ENCODE measurements at places on chromosomes 12 and 14.

- no peak for DNase-seq
Measured at GRCh38 chr14:76348898-76349297, 27.0 kb upstream of the ESRRB start.

DNA sequence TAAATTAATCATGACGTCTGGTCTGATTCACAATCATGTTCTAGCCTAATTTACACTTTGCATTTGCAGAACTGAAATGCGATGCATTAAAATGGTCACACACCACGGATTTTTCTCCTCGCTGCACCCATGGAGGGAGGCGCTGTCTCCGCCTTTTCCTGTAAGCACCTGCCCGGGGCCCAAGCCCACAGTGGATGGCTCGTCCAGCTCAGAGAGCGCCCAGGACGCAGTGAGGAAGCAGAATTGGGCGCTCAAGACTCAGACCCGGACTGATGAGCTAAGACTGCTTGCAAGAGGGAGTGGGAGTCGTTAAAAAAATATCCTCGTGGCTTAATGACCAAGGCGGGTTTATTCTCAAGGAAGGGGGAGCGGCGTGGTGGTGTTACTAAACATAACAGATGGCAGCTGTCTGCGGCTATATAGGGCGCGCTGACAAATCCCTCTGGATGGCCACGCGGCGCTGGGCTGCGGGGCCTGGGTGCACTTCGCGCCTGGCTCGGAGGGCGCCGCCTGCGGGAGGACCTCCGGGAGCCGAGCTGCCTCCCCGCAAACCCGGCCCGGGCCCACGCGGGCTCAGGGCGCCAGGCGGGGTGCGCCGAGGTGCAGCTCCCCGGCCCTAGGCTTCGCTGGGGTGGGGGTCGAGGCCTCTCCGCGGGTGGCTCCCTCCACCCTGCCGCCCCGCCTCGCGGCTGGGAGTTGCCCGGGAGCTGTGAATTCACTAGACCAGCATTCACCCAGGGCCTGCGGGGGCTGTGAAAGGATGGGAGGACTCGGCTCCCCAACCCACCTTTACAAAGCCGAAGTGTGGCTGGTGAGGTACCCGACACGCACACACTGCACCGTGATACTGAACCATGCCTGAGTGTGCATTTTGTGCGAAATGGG lies 78.7 kb downstream of the PPM1A start:
- peak; percentile 62 for DNase-seq

GRCh38 chr14:101948666-101949216 lies 15.6 kb upstream of the DYNC1H1 start:
- DNase-seq, result no peak

DNA sequence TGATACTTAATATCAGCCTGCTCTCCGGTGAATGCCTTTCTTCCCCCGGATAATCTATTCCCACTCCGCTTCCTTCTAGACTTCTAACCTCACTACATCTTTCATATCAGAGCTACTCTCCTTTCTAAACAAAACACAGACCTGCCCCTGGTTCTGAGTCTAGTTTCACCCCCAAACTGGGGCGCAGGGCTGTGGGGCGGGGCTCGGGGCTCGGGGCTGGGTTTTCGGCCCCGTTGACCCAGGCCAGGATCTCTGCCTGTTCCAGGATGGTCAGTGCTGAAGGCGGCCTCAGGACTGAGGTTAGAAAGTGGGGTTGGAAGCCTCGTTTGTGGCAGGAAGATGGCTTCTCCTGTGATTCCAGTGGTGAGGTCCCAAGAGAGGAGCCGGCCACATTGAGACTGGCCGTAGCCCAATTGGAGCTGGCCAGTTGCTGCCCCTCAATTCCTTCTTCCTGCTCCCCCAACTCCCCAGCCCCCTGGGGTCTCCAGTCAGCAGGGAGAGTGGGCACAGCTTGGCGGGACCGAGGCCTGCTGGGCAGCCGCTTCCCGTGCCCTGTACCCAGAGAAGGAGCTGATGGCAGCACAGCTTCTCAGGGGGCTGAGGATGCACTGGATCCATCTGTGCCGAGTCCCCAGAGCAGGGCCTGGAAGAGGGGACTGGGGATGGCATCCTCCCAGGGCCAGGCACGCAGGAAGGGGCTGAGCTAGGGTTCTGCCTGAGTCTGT lies 52.9 kb downstream of the LRCOL1 start:
- DNase-seq, result no peak

GRCh38 chr14:85695300-85695699 lies 165.4 kb downstream of the FLRT2 start:
- DNase-seq, result no peak
